ENCODE measurements at places on chromosomes 12 and 14.

- no peaks in the 10 kb centered on the region for H3K4me1 ChIP-seq
- no peaks in the 10 kb centered on the region for H3K27me3 ChIP-seq
- no peaks in the 10 kb centered on the region for H3K36me3 ChIP-seq
Measured at GRCh38 chr12:9615420-9616136, 7.9 kb upstream of the KLRB1 start.

- no peak overlapping the region for H3K4me3 ChIP-seq
- H3K36me3 ChIP-seq, result no peaks in the 10 kb centered on the region
- no peak for DNase-seq
- H3K4me1 ChIP-seq, result peaks cover 29% of the 10 kb centered on the region
- H3K27me3 ChIP-seq, result no peaks in the 10 kb centered on the region
Measured at GRCh38 chr14:22854963-22855724, 16.4 kb upstream of the LRP10 start.

- no peak for DNase-seq
- H3K4me1 ChIP-seq, result no peaks in the 10 kb centered on the region
- no peak overlapping the region for H3K4me3 ChIP-seq
- no peaks in the 10 kb centered on the region for H3K36me3 ChIP-seq
- H3K27me3 ChIP-seq, result no peaks in the 10 kb centered on the region
Measured at GRCh38 chr14:76461886-76462285, 85.9 kb downstream of the ESRRB start.

DNA sequence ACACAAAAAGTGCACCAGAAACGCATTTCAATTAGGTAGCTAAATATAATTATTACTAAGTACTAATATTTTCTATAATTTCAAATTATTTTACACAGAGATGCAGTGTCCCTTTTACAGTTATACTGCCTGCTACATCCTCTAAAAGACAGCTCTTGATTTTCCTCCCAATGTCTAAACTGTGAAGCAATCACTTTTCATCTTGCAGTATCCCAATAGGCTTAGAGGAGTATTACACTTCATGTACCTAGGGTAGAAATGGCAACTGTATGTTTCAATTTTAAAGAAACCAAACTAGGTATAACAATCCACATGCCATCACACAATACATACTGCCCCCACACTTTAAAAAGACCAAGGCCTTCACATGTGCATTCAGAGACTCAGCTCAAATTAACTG is 7.3 kb downstream of the RSRC2 start:
- no peak for DNase-seq
- no peak overlapping the region for H3K4me3 ChIP-seq
- H3K36me3 ChIP-seq, result peaks cover 82% of the 10 kb centered on the region
- H3K27me3 ChIP-seq, result no peaks in the 10 kb centered on the region
- H3K4me1 ChIP-seq, result peaks cover 29% of the 10 kb centered on the region
- H3K27ac ChIP-seq, result no peak overlapping the region

DNA sequence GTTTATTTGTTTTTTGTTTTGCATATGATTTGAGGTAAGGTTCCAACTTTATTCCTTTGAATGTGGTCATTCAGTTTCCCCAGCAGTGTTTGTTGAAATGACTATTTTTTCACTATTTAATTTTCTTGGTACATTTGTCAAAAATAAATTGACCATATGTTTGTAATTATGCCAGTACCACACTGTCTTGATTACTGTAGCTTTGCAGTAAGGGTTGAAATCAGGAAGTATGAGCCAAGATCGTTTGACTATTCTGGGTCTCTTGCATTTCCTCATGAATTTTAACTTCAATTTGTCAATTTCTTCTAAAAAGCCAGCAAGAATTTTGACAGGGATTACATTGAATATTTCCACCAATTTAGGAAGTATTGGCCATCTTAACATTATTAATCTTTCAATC is 199.3 kb upstream of the PPFIA2 start:
- no peaks in the 10 kb centered on the region for H3K36me3 ChIP-seq
- no peaks in the 10 kb centered on the region for H3K27me3 ChIP-seq
- no peak for DNase-seq
- H3K4me1 ChIP-seq, result no peaks in the 10 kb centered on the region
- H3K27ac ChIP-seq, result no peak overlapping the region

DNA sequence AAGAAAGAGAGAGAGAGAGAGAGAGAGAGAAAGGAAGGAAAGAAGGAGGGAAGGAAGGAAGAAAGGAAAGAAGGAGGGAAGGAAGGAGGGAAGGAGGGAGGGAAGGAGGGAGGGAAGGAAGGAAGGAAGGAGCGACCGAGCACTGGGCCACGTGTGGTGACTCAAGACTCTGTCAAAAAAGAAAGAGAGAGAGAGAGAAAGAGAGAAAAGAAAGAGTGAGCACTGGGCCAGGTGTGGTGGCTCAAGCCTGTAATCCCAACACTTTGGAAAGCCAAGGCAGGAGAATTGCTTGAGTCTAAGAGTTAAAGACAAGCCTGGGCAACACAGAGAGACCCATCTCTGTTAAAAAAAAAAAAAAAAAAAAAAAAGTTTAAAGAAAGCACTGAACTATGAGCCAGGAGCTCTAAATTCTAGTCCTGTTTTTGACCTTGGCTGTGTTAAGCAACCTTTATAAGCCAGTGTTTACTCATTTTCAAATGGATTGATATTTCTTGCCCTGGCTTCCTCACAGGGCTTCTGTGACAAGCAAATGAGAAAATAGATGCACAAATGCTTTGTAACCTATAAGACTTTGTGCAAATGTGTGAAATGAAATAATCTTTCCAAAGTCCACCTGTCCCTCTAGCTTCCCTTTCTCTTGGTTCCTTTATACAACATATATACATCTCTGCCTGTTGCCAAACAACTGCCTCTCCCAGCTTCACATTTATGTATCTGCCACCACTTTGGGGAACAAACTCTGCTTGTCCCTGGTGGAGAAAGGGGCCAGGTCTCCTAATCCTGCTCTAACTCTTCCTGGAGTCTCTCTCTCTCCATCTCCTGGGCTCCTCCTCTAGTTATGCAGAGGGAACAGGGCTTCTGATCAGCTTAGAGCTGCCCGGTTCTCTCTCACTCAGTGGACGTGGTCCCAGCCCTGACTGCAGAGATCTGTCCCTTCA is 16.1 kb upstream of the PLEKHG6 start:
- no peak overlapping the region for H3K4me3 ChIP-seq
- no peak overlapping the region for H3K27ac ChIP-seq
- no peaks in the 10 kb centered on the region for H3K27me3 ChIP-seq
- no peaks in the 10 kb centered on the region for H3K36me3 ChIP-seq
- no peaks in the 10 kb centered on the region for H3K4me1 ChIP-seq
- no peak for DNase-seq

DNA sequence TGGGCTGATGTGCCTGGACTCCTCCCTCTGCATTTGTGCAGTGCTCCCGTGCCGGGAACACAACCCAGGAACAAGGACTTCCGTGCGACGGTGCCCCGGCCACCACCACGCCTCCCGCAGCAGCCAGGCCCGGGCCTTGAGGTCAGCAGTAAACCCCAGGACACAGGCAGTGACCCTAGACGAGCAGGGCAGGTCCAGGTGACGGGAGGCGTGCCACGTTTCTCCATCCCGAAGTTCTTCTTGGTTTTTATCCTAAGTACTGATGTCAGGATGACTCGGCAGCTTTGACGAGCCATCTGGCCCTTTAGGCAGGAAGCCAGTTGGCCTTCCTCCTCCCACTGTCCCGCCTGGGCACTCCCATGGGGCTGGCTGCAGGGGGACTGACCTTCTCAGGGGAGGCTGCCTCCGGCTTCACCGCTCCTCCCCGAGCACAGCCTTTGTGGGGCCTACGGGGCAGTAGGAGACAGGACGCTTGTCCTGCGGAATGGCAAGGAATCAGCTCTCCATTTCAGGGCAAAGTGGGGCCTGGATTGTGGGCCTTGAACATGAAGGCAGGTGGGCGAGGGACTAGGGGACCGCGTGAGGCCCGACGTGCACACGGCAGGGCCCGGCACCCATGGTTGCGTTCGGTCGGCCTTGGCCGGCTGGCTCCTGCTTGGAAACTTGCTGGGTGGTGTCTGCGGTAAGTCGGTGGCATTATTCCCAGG is 94.1 kb downstream of the FBXL14 start:
- H3K27ac ChIP-seq, result no peak overlapping the region
- H3K27me3 ChIP-seq, result no peaks in the 10 kb centered on the region
- no peak overlapping the region for H3K4me3 ChIP-seq

DNA sequence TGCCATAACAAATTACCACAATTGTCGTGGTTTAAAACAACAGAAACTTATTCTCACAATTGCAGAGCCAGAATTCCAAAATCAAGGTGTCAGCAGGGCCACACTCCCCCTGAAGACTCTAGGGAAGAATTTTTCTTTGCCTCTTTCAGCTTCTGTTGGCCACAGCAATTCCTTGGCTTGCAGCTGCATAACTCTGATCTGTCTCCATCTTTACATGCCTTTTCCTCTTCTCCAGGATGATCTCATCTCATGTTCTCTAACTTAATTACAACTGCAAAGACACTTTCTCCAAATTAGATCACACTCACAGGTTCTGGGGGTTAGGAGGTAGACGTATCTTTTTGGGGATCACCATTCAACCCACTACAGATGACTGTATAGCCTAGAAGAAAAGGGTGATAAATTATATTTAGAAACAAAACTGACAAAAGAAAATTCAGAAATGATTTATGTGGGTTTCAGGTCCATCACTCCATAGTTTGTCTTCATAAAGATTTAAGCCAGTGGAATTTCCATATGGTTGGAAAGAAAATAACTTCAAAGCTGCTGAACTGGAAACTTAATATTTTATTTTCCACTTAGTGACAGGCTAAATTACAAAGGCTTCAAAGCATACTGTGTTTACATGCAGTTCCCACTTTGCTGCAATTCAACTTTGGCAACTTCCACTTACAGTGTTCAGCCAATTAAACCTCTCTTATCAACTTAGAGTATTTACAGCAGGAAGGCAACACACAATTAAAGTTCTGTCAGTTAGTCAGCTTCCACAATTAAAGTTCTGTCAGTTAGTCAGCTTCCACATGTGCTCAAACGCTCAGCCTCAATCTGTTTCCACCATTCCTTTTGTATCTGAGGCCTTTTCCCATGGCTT is 213.3 kb downstream of the EPS8 start:
- DNase-seq, result no peak
- no peaks in the 10 kb centered on the region for H3K4me1 ChIP-seq
- no peak overlapping the region for H3K4me3 ChIP-seq
- H3K27ac ChIP-seq, result peak overlapping the region; percentile 30
- H3K36me3 ChIP-seq, result no peaks in the 10 kb centered on the region
- H3K27me3 ChIP-seq, result no peaks in the 10 kb centered on the region

- no peak overlapping the region for H3K27ac ChIP-seq
- no peak for DNase-seq
- peaks cover 23% of the 10 kb centered on the region for H3K4me1 ChIP-seq
- no peaks in the 10 kb centered on the region for H3K36me3 ChIP-seq
- H3K27me3 ChIP-seq, result no peaks in the 10 kb centered on the region
Measured at GRCh38 chr12:27180906-27181505, 63.1 kb upstream of the STK38L start.
